T-cell (primary cell): ENCODE measurements at places on chromosomes 1 and 21.

DNA sequence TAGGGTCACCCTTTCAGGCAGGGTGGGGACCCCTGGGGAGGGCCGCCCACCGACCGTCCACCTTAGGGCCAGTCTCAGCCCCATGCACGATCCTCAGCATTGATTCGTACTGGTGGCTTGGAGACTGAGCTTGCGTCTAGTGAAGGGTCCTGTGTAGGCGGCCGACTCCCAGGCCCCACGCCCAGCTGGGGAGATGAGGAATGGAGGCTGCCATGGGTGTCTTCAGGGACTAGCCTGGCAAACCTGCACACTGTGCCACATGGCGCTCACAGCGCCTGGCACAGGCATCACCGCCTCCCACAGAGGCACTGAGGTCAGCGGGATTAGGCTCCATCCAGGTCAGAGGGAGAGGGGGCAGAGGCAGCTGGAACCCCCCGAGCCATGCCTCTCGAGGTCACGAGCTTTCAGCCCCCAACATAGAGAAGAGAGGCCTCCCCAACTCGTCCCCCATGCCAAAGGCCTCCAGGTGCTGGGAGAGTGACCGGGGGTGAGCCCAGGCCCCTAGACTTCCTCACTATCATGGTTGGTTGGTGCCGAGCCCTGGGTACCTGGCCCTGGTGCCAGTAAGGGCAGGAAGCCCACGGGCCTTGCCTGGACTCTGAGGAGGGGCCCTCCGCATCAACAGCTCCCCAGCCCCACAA is 51.0 kb downstream of the SIK1 start:
- DNase-seq = no peak

GRCh38 chr1:186838380-186839040 is 9.8 kb downstream of the PLA2G4A start:
- no peak for DNase-seq

GRCh38 chr1:167752219-167752985 is 30.6 kb downstream of the MPZL1 start:
- DNase-seq = no peak

- no peak for DNase-seq
These were observed 26.2 kb downstream of the STUM start for GRCh38 chr1:226574591-226575435.

DNA sequence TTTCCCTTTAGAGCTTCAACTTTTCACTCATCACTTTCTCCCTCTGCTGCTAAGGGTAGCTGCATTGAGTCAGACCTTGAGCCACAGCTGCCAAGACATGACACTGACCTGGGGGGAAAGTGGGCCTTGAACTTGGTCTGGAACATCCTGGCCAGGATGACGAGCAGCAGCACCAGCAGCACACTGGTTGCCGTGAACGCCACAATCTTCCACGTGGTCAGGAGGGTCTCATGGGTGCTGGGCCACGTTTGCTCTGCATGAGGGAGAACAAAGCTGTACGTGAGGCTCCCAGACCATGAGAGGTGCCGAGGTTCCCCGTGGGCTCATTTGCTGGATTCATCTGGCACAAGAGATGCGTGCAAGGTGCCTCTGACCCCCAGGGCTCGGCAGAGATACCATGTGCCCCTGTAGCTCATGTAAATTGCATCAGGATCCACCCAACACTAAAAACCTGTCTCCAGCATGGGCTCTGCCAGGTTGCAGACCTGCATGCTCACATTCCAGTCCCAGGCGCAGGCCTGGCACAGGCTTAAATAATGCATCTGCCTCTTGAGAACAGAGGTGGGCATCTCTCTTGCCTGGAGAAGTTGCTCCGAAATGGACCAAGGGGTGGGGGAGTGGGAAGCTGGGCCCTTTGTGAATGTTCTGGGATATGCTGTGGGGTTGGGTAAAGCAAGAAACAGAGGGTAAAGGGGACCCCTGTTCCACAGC is 84.6 kb upstream of the TLR5 start:
- DNase-seq = no peak
